NCI-H460 (cell line): ENCODE measurements at places on chromosomes 3 and 15.
A peak's percentile ranks its signal among the peaks of the same experiment; 100 is the strongest.

GRCh38 chr3:138684396-138684795 is 75.8 kb downstream of the FAIM start:
- DNase-seq: no peak

- no peak for DNase-seq
Observed at GRCh38 chr3:20561166-20561565, 375.2 kb upstream of the SGO1 start.

DNA sequence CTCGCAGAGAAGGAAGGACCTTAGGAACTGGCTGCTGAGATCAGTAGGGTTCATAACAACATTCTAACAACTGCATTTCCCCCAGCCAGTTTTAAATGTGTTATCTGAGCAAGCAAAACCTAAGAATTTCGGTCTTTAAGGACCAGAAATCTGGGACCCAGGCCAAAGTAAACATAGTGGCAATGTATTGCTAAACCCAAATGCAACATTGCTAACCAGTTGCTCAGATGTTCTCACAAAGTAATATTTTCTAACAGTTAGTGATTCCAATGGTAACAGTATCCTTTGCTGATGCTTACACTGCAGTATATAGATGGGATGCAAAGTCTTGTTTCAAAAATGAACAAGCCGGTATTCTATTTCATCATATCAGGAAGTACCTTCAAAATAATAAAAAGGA is 254.3 kb downstream of the RYR3 start:
- DNase-seq: no peak

GRCh38 chr3:126514161-126514560 is 3.4 kb downstream of the UROC1 start:
- no peak for DNase-seq

- DNase-seq: no peak
Observed at GRCh38 chr3:161067335-161067734, 37.8 kb downstream of the B3GALNT1 start.

GRCh38 chr15:89679212-89679611 is at the start of gene PLIN1:
Gene PLIN1 (minus strand): TSS chr15:89679367. CDS start chr15:89677489, 1,878 bp downstream.
- no peak for DNase-seq

DNA sequence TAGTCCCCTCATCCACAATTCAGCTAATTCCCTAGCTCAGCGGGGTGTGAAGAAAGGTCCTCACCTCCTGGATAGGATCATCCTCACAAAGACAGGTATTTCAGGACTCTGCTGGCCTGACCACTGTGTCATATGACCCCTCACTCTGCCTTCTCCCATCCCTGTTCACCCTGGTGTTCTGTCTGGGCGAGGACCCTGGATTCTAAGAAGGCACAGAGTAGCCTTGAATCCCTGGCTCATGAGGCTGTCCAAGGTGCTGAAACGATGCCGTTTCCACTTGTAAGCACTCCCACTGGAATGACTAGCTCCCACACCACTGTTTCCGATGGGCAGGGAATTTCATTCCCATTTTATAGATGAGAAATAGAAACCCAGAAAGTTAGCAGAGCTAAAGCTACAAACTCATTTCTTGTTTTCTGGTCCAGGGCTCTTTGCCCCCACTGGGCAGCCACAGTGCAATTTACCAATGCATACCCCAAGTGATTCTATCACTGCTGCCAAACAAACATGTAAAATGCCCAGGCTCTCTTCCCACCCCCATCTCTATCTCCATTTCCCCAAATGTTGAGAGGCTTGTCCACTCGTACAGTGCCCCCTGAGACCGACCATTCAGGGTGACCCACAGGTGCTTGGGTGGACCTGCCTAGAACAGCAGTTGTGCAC is 83.2 kb downstream of the RAB11A start:
- DNase-seq: peak; percentile 25

- no peak for DNase-seq
Observed at GRCh38 chr3:51279448-51279847, 105.6 kb upstream of the MANF start.

DNA sequence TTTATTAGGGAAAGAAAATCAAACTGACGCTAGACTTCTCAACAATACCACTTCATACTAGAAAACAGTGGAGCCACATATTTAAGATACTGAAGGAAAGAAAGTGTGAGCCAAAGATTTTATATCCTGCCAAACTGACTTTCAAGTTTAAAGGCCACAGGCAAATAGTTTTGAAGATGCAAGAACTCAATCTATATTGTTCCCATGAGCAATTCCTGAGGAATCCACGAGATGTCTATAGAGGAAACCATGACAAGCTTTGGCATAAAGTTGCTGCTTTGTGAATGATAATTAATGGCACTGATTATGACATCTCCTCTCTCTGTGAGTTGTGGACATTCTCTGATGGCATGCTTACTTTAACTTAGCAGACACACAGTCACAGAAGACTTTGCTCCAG is 276.1 kb upstream of the GOLGA6L4 start:
- DNase-seq: no peak

DNA sequence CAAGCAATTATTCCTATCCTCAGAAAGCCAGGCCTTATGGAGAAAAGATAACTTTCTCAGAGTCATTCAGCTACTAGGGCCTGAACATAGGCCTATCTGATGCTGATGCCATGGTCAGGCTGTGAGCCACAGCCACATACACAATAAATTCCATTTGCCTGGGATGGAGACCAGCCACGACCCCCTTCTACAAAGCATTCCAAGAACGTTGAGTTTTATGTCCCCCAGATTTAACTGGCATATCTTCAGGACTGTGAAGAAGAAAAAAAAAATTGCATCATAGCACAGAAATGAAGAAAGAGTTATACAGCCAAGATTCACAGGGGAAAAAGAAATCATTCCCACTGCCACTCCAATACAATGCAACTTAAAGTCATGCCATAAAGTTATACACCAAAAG is 100.0 kb downstream of the THBS1 start:
- DNase-seq: no peak

DNA sequence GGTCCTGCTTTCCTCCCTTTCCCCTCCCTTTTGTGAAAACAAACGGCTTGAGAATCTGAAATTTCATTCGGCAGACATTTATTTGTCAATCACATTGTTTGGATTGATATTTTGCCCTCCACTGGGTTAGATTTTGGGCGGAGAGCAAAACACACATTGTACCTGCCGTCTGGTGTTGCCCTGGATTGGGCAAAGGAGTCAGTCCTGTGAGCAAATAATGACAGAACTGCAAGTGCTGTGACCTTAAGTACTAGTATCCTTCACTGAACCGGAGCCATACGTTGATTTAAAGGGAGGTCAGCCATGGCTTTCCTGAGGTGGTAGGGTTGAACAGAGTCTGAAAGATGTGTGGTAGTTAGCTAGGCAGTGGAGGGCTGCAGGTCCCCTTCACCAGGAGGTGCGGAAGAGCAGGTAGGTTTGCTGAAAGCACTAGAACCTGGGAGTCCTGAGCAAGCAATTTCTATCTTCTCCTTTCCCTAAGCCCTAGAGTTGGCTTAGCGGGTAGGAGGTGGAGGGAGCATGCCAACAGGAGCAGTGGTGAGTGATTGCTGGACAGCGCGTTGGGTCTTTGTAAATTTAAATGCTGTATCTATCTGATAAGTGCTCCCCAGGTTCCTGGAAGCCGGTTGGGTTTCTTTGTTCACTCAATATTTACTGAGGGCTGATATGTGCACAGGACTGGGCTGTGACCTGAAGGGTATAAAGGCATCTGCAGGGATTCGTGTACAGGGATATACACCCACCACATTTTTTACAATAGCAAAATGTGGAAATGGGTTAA is 2.0 kb downstream of the PDIA5 start:
- no peak for DNase-seq

- no peak for DNase-seq
Observed at GRCh38 chr3:15345066-15345607, 12.8 kb upstream of the SH3BP5 start.

DNA sequence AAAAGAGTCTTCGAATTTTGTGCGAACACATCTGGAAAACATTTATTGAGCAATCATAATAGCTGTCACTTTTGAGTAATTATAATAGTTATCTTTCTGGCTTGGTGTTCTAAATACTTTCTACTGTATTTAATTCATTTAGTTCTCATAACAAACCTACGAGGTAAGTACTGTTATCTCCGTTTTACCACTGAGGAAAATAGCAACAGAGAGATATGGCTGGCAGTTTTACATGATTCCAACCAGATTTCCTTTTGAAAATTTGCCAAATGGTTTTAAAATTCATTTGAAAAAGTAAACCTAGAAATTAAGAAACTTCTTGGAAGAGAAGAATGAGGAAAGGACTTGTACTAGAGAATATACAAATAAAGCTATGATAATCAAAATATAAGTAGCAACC is 37.3 kb upstream of the MGA start:
- DNase-seq: no peak

DNA sequence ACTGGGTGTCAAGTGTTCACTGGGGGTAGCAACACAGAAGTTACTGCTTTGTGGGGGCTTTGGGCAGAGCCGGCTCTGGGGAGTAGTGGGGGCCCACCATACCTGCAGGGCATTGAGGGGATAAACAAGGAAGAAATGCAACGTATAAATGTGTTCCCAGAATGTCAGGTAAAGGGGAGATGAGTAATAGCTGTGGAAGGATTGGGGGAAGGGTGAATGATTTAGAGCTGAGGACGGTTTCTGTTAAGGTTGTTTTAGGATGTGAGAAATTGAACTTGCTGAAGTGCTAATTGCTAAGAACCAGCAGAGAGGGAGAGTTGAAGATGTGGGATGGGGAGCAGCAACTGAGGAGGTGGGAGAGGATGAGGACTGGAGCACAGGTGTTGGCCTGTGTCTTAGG is 10.7 kb downstream of the SCG5 start:
- no peak for DNase-seq
